ENCODE measurements at places on chromosomes 1 and 21.

- DNase-seq = no peak
Observed at GRCh38 chr1:210689826-210690225, 361.1 kb downstream of the HHAT start.

GRCh38 chr1:89269277-89269676 lies 3.4 kb downstream of the GBP5 start:
- no peak for DNase-seq

DNA sequence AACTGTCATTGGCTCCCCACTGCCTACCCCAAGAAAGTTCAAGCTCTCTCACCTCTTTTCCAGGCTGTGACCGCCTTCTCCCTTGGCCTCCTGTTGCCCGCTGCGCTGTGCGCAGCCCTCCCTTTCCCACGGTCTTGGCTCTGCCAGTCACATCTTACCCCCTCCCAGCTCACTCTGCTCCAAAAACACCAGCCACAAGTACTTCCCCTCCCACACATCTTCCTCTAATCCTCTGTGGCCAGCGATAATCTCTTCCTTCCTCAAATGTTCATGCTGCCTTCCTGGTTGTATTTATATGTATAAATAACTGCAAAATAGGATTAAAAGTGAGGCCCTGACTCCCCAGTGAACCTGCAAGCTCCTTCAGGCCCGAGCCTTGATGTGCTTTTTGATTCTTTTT lies 81.8 kb downstream of the AJAP1 start:
- no peak for DNase-seq

DNA sequence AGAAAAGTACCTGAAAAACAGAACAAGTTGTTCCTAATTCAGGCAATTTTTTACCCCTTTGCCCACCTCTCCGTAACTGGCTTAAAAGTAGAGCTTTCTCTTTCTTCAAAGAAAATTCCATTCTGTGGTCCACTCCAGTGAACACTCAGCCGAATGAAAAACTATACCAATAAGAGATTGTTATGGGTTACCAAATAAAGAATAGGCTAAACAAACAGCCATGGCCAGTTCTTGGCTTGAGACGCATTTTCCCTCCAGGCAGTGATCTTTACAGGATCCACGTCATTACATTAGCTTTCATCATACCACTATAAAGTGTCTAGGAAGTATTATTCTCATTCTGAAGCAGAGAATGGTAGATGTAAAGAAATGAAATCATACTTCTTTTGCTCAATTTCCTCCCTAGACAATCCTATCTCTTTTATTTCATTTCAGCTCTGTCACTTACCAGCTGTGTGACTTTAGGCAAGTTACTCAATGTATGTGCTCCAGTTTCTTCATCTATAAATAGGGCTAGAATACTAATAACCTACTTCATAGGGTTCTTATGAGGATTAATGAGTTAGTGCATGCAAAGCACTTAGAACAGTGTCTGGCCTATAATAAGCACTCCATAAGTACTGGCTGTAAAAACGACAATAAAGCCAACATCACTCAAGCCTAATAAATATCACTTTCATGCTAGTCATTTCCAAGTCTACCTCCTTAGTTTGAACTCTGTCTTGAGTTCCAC lies 26.5 kb upstream of the TRIM45 start:
- DNase-seq = no peak

DNA sequence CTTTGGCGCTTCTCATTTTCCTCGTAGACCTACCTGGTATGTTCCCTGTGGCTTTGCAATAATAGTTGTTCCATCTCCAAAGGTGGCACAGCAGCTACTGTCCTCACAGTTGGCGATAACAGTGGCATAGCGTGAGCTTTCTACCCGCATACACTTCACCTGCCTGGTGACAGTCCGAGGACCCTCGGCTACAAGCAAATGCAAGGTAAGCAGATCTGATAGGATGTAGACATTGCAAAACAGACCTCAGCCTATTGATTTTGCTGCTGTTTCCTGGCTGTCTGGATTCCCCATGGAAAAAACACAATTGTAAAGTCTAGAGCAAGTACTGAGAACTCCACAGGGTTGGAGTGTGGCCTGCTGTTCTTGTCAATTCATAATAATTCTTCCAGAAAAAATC lies 78.5 kb downstream of the WDR3 start:
- DNase-seq = no peak

- DNase-seq = no peak
Observed at GRCh38 chr1:34379911-34380310, 203.2 kb downstream of the C1orf94 start.

DNA sequence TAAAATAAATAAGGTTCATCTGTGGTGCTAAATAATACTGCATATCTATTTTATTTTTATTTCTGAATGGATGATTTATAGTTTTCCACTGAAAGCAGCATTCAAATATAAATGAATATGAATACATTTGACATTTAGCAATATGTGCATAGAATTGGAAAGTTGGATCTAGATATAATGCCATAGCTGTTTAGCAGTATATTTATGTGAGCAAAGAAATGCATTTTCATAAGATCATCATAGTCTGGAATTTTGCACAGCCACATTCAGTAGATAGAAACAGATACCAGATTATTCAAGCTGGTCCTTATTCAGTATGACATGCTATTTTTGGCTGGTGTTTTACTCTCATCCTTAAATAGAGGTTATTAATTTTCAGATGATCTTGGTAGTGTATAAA lies 46.0 kb downstream of the SNX7 start:
- no peak for DNase-seq

DNA sequence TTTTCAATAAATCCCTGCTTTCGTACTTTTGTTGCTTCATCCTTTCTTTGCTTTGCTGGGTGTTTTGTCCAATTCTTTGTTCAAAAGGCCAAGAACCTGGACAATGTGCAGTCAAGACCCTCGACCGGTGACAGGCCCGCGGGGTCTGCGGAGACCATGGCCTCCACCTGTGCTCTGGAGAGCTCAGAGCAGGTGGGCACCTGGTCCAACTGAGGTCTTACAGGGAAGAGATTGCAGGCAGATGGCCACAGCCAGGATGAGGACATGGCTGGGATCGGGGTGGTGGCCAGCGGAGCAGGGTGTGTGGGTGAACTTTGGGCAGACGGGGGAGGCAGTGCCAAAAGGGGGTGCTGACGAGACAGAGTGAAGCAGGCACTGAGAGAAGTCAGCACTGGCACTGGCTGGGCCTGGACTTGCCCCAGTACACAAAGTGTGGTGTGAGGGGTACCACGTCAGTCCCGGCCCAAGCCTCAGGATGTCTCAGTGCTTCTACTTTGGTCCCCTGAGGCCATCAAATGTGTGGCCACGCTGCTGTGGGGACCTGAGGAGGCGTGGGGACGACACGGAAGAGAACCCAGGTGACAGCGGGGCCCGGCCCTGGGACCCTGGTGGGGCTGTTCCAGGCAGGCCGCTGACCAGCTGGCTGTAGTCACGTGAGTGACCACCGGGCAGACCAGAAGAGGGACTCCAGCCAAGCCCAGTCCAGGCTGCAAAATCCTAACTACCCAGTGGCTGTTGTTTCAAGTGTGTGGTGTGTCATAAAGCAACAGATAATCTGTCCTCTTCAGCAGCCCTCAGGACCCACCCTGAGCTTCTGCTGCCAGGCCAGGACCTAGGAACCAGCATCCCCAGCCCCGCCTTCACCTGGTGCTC lies 10.4 kb upstream of the CCDC27 start:
- DNase-seq = no peak

GRCh38 chr1:41537788-41538351 lies 53.4 kb upstream of the EDN2 start:
- DNase-seq = no peak

- no peak for DNase-seq
Observed at GRCh38 chr1:10784998-10785727, 11.3 kb downstream of the CASZ1 start.

DNA sequence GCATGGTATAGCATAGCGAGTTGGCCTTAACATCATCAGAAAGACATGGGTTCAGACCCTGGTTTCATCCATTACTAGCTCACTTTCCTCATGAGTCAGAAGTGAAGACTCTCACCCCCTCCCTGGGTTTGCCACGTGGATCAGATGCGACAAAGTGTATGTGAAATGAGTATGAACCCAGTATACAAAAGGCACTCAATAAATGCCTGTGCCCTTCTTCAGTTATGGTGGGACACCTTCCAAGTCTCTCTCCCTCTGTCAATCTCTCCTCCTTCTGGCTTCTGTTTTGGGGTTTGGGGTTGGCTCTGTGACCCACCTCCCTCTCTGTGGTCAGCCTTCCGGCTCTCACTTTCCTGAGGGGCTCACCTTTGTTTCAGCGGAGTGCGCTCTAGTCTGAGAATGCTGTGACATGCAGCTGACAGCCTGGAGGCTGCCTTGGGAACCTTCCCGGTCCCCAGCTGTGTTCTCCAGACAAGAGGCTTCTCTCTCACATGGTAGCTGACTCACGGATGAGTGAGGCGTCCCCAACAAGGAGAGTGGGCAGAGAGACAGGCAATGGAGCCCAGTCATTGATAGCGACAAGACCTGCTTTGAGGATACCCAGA lies 155.0 kb upstream of the EDN2 start:
- no peak for DNase-seq

- no peak for DNase-seq
Observed at GRCh38 chr1:225849925-225850324, 32.3 kb downstream of the TMEM63A start.

DNA sequence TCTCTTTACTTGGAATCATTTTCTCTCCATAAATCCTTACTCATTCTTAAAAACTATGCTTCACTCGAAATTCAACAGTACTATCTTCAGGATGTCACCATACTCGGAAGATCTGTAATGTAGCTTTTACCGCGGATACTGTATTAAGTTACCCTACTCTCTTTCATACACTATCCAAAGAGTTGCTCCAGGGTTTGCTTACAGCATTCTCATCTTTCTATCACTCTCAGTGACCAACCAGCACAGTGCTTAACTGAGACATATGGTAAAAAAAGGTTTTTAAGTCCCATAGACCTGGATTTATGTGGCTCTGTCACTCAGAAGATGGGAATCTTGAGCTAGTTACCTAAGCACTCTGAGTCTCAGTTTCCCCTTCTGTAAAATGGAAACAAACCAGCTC lies 15.8 kb downstream of the GTF2B start:
- no peak for DNase-seq

Data from WTC11 (cell line).